ENCODE measurements at places on chromosomes 1 and 21. TPM values are rescaled to one million over a fixed set of nuclear protein-coding genes. Genes with fewer than 3 reads are reported as not detected.

Gene PLA2G2F
- not detected for total RNA-seq

Gene TRABD2B
- not detected for total RNA-seq

Gene METTL13
- total RNA-seq, result 45.7 TPM

Gene ADGRL2
- total RNA-seq, result 64.4 TPM

Gene CACNA1S
- not detected for total RNA-seq

Gene BMP8B
- total RNA-seq, result 0.07 TPM

Gene MROH9
- total RNA-seq, result not detected

Gene RPTN
- total RNA-seq, result not detected

Gene ETNK2
- total RNA-seq, result 13.5 TPM

Gene PEF1
- total RNA-seq, result 133 TPM

Gene LMX1A
- not detected for total RNA-seq

Gene PGLYRP3
- not detected for total RNA-seq

Gene VHLL
- not detected for total RNA-seq

Gene TRAF3IP3
- total RNA-seq, result not detected

Gene LCE3E
- not detected for total RNA-seq

Gene C1orf105
- not detected for total RNA-seq

Gene IFI6
- total RNA-seq, result 41.1 TPM

Gene TNFSF4
- total RNA-seq, result 49.1 TPM

Gene DONSON
- total RNA-seq, result 27.2 TPM

Gene EFCAB14
- total RNA-seq, result 44.2 TPM

Gene RASAL2
- total RNA-seq, result 13.5 TPM

Gene WDR64
- not detected for total RNA-seq

Gene GUCA2B
- not detected for total RNA-seq

Gene INSRR
- not detected for total RNA-seq

Gene TRIM46
- 4.9 TPM for total RNA-seq
